Stimulated activated CD4-positive, alpha-beta T cell treated with anti-CD3 and anti-CD28 coated beads, Interleukin-4, amount 100 ng/mL, for 4 hours (primary cell): ENCODE measurements at places on chromosomes 3 and 15.

- DNase-seq, result no peak
Measured at GRCh38 chr15:72205273-72205672, 7.7 kb upstream of the GRAMD2A start.

DNA sequence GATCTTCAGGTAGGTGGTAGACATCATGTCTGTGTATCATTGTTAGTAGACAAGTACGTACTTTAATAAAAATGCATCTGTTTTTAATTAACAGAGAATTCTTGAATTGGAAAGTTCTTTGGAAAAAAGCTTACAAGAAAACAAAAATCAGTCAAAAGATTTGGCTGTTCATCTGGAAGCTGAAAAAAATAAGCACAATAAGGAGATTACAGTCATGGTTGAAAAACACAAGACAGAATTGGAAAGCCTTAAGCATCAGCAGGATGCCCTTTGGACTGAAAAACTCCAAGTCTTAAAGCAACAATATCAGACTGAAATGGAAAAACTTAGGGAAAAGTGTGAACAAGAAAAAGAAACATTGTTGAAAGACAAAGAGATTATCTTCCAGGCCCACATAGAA lies 149.1 kb upstream of the LRRFIP2 start:
- no peak for DNase-seq

- DNase-seq, result no peak
Measured at GRCh38 chr3:13124631-13125030, 51.4 kb upstream of the IQSEC1 start.

- no peak for DNase-seq
Measured at GRCh38 chr15:70024521-70024920, 73.2 kb downstream of the TLE3 start.

DNA sequence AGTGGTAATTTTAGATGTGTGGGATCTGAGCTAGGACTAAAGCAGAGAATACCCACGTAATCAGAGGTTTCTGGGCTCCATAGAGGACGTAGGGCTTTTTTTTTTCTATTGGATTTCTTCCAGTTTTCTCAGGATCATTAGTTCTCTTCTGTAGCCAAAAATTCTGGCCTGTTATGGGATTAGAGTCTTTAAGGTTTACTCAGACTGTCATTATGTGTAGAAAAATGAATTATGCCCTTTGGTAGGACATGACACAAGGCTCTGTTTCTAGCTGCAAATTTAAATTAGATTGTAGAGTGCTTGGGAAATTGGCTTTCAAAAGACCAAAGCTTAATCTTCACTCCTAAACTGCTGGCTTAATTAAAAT lies 1.9 kb downstream of the SETD5 start:
- no peak for DNase-seq

GRCh38 chr3:171225165-171225564 lies 198.6 kb upstream of the SLC2A2 start:
- no peak for DNase-seq

DNA sequence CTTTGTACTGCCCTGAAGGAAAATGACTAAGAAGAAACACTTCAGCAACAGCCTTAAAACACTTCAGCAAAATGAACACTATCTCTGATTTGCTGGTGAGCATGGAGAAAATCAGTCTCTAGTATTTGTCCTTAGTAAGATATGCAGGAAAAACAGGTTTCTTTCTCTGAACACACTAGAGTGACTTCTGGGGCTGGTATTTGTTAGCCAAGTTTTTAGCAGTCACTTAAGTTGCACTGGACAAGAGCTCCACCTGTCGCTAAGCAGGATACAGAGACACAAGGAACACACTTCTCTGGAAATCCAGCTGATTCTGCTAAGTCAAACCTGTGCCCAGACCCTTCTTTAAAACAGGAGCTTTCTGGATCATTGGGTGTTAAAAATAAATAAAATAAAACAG lies 65.3 kb downstream of the CHAC1 start:
- DNase-seq, result no peak

- no peak for DNase-seq
Measured at GRCh38 chr3:119534296-119534695, 25.1 kb downstream of the CD80 start.

DNA sequence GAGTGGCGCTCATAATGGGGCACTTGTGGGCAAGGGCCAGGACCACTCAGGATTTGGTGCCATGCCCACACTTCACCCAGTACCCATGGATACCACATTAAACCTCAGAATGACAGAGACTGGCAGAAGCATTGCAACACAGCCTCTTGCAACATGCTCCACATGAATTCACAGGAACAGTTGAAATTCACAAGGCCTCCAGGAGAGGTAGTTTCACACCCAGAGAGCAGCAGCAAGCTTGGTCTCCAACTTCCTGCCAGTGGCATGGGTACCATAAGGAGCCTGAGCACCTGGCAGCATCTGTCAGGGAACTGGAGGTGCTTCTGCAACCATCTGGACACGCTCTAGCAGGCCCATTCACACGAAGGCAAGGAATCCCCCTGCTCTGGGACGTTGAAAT lies 101.0 kb downstream of the OSBPL10 start:
- DNase-seq, result no peak

- no peak for DNase-seq
Measured at GRCh38 chr3:11362600-11362999, 90.4 kb downstream of the ATG7 start.

- DNase-seq, result no peak
Measured at GRCh38 chr3:47228088-47228487, 54.5 kb downstream of the KIF9 start.

GRCh38 chr15:75224281-75224680 lies 22.6 kb downstream of the C15orf39 start:
- DNase-seq, result no peak

GRCh38 chr3:193140381-193140780 lies 100.6 kb upstream of the PLAAT1 start:
- DNase-seq, result no peak

- no peak for DNase-seq
Measured at GRCh38 chr3:103693831-103694230, 1259.0 kb downstream of the ZPLD1 start.

DNA sequence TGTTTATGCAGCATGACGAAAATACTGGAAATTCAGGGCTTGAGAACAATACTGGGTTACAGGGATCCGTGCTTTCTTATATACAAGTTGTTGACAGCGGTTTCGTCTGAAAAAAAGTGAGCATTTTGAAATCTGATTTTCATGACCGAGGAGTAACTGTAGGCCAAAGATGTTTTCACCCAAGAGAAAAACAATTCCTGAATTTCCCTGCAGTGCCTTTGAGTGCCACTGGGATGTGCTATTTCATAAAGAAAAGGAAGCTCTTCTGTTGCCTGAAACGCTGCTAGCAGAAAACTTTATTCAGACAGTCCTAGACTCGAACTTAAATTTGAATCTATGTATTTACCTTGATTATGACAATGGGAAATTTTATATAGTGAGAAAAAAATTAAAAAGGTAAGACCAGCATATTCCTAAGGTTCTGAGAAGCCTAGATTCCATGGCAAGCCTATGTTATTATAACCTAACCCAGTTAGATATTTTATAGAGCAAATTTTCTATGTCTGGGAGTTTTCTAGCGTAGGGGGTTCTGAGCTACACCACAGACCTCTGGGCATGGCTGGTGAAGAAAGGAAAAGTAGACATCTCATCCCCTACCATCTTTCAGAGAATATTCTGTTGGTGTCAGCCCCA lies 30.2 kb downstream of the KCNAB1 start:
- no peak for DNase-seq

DNA sequence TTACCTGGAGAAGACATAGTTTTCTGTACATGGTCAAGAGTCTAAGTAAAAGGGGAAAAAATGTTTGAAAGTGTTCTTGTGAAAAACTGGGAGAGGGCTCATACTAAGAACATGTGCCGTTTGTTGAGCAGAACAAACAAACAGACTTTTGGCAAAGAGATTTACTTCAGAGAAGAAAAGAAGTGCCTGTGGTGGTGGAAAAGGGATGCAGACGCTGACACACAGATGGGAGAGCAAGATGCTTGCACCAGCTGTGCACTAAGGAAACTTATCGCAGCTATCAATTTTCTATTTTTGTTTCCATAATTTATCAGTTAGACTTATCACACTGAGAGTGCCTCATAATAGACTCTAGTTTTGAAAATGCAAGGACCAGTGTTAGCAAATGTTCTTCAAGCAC lies 259.6 kb upstream of the PDZRN3 start:
- DNase-seq, result no peak

- DNase-seq, result no peak
Measured at GRCh38 chr3:45055032-45055410, 28.9 kb downstream of the CLEC3B start.

- DNase-seq, result no peak
Measured at GRCh38 chr15:58167095-58167691, 29.0 kb downstream of the AQP9 start.

- no peak for DNase-seq
Measured at GRCh38 chr15:78988361-78988911, 43.6 kb upstream of the CTSH start.

DNA sequence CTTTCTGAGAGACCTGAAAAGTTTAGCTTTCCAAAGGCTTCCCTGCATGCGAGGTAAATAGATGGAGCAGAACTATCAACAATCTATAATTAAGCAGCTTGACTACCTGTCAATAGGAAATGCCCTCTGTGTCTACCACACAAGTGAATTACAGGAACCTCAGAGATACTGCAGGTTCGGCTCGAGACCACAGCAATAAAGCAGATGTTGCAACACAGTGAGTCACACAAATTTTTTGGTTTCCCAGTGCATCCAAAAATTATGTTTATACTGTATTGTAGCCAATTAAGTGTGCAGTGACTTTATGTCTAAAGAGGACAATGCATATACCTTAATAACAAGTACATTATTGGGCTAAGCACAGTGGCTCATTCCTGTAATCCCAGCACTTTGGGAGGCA lies 252.0 kb downstream of the UBE2E2 start:
- DNase-seq, result no peak

- peak; percentile 39 for DNase-seq
Measured at GRCh38 chr15:66774001-66774814, 72.2 kb downstream of the SMAD6 start.

DNA sequence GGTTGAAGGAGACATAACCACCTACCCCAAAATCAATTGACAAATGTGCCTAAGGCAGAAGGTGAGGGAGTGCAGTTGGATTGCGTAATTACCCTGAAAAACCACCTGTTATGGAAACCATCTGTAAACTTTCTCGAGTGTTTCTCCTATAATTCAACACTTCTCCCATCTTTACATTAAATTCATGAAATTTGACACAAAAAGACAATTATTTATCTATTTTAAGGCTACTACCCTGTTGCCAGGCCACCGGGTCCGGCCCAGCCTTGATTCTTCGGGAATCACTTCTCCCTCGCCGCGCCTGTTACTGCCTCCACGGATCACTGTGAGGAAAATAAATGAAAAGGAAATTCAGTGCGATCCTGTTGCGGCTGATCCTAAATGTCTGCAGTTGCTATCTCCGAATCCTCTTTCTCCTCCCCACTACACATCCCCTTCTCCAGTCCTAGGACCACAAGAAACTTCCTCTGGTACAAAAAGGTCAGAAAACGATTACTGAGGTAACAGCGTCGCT lies 646 bp downstream of the IQCB1 start:
- DNase-seq, result no peak

GRCh38 chr3:13860001-13860400 lies 19.9 kb downstream of the WNT7A start:
- no peak for DNase-seq

GRCh38 chr15:69532066-69532465 lies 79.4 kb downstream of the RPLP1 start:
- no peak for DNase-seq

- DNase-seq, result no peak
Measured at GRCh38 chr3:174097686-174098085, 700.1 kb downstream of the NLGN1 start.

- DNase-seq, result no peak
Measured at GRCh38 chr3:45398178-45398577, 9.8 kb downstream of the LARS2 start.

DNA sequence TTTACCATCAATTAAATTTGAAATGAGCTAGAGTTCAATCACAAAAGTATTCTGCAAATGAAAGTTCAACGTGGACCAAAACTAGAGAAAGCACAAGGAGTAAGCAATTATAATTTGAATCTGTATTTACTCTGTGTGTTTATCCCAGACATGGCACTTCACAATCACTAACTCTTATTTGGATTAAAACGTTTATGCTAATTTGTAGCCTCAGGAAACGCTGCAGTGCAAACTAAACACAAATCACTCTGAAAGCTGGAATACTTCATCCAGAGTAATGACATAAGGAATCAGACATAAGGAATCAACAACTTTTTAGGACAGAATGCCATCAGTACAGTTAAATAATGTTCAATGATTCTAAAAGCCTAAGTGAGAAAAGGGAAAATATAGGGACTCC lies 18.5 kb downstream of the CEP152 start:
- DNase-seq, result no peak

DNA sequence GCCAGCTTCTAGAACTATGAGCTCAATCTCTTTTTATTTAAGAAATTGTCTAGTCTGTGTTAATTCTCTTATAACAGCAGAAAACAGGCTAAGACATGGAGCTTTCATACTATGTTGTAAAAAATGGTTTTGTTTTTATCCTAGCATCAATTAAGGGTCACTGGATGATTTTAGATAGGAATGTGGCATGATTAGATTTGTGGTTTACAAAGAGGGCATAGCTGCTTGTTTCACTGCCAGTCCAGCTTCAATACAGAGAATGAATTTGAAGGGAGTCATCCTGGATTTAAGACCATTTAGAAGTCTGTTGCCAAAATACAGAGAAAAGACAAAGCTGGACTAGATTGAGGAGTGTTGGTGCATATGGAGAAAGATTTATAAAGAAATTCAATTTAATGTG lies 532.6 kb upstream of the CCDC54 start:
- no peak for DNase-seq

DNA sequence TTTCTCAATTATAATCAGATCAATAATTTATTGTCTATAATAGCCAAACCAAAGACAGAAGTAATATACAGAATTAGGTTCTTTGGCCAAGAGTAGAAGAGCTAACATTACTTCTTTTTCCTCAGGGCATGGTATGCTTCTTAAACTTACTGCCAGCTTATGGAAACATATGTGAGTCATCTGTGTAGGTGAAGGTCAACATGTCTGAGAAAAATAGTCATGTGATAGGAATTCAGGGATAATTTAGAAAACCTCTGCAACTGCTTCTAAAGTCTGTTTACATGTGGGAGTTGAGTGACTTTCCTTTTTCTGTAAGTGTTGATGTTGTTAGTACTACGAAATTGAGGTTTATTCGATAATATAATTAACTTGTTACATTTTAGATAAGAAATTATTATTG lies 19.2 kb upstream of the MAP6D1 start:
- no peak for DNase-seq
